ENCODE measurements at places on chromosomes 4 and X. TPM values are rescaled to one million over a fixed set of nuclear protein-coding genes. Genes with fewer than 3 reads are reported as not detected.
A peak's percentile ranks its signal among the peaks of the same experiment; 100 is the strongest.

ZNF157 gene
- total RNA-seq = 2.6 TPM

DNA sequence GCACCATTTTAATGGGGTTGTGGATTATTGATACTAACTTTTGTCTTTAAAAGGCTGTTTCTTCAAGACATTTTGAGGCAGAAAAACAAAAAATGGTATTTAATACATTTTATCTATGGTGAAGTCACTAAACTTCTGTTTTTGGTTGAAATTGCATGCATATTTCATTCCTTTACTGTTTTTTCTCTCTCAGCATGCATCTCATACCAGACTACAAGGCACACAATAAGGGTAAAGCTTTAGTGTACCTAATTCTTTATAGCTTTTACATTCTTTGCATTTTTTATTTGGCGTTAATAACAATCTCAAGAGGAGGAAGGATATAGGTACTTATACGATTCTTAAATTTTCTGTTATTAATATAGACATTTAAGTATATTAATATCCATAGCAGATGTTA is 151.0 kb upstream of the DKK2 start:
- no peak for DNase-seq

DNA sequence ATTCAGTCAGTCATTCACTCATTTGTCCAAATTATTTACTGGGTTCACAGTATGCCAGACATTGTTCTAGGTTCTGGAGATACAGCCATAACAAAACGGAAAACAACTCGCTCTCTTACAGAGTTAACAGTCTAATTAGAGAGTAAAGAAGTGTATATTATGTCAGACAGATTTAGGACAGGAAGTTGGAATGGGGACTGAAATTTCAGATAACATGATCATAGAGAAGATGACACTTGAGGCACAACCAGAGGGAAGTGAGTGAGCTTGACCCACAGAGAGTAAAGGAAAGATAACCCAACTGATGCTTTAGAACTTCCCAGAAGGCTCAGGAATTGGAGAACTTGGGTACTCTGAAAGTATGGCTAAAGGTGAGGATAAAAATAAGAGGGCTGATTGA is 139.4 kb downstream of the ZAR1 start:
- no peak for DNase-seq

DNA sequence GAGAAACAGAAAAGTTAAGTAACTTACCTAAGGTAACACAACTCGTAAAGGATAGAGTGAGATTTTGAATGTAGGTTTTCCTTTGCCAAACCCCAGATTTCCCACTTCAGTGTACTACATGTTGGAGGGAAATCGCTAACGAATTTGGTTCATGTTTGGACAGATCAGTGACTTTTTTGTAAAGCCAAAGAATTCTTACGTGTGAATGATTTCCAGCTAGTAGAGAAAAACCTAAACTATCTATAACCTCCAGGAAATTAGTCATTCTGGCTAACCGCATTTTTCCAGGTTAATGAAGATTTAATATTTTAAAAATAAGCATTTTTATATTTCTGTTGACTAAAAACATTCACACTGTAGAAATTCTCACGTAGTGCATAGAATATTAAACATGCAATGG is 7.2 kb downstream of the TENM3 start:
- DNase-seq = no peak

GRCh38 chrX:129790808-129791207 is 11.1 kb downstream of the SASH3 start:
- DNase-seq = no peak

- DNase-seq = peak; percentile 74
Measured at GRCh38 chr4:16122784-16123183, 39.0 kb upstream of the PROM1 start.

TRIM61 gene
- 1.1 TPM for total RNA-seq

DNA sequence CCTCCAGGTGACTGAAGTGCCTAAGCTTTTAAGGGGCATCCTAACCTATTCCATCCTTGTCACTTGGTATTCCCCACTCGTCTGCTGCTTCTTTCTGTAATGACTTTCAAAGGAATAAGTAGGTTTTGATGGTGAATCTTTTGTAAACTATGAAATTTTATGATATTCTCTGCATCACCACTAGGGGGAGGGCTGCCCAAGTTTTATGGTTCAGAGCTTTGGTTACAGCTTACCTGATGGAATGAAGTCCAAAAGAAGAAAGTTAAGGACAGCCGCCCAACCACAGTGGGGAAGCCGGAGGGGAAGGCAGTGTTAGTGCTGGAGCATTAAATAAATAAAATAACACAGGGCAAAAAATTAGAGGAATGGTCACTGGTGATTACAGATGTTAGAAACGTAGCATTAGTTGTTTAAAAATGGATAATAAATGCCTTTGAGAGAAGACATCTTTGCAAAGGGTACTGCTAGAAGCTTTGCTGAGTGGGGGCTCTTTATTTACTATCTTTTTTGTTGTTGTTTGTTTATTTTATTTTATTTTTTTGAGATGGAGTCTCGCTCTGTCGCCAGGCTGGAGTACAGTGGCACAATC is 204.9 kb downstream of the GBA3 start:
- DNase-seq = no peak
